ENCODE measurements at places on chromosomes 7 and 10.

DNA sequence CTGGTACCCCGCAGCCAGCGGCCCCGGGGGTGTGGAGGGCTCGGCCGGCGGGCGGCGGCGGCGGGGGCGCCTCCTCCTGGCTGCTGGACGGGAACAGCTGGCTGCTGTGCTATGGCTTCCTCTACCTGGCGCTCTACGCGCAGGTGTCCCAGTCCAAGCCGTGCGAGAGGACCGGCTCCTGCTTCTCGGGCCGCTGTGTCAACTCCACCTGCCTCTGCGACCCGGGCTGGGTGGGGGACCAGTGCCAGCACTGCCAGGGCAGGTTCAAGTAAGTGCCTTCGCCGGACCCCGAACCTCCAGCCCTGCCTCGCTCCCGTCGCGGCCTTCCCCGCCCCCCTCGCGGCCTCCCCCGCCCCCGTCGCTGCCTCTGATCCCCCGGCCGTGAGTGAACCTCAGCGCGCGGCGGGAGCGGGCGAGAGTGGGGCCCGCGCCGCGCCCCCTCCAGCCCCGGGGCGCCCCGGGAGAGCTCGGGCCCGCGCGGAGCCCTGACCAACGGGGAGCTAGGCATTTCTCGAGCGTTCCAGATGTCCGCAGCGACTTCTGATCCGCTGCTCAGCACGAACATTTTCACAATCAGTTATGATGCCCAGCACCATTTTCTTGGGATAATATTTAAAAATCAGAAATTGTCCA is 727 bp downstream of the ATRNL1 start:
- DNase-seq = no peak

GRCh38 chr7:47044625-47045024 is 537.3 kb downstream of the TNS3 start:
- DNase-seq = no peak

GRCh38 chr10:118907051-118907450 is 122.5 kb upstream of the NANOS1 start:
- no peak for DNase-seq

GRCh38 chr7:116500078-116500853 is 728 bp downstream of the CAV2 start:
- DNase-seq = peak; percentile 54

DNA sequence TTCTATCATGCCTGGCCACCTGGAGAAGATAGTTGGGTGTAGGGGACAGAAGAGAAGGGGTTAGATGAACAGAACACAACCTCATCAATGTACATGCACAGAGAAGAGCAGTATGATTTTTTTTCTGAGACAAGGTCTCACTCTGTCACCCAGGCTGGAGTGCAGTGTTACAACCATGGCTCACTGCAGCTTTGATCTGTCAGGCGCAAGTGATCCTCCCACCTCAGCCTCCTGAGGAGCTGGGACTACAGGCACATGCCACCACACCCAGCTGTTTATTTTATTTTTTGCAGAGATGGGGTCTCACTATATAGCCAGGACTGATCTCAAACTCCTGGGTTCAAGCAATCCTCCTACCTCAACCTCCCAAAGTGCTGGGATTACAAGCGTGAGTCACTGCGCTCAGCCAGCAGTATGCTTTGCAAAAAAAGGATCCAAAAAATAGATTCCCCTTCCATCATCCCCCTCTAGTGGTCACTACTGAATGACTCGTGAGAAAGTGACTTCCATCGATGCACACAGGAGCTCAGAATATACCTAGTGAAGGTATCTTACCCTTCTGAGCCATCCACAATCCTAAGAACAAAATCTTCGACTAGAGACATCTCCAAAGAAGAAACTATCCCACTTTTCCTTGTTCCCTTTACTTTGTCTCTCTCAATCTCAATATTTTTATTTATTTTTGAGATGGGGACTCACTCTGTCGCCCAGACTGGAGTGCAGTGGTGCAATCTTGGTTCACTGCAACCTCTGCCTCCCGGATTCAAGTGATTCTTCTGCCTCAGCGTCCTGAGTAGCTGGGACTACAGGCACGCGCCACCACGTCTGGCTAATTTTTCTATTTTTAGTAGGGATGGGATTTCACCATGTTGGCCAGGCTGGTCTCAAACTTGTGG is 21.0 kb downstream of the ZCWPW1 start:
- DNase-seq = peak; percentile 76

- DNase-seq = peak; percentile 30
Observed at GRCh38 chr7:12623885-12624498, 53.5 kb downstream of the SCIN start.

GRCh38 chr10:62594093-62594520 is 210.4 kb upstream of the ADO start:
- DNase-seq = peak; percentile 76

DNA sequence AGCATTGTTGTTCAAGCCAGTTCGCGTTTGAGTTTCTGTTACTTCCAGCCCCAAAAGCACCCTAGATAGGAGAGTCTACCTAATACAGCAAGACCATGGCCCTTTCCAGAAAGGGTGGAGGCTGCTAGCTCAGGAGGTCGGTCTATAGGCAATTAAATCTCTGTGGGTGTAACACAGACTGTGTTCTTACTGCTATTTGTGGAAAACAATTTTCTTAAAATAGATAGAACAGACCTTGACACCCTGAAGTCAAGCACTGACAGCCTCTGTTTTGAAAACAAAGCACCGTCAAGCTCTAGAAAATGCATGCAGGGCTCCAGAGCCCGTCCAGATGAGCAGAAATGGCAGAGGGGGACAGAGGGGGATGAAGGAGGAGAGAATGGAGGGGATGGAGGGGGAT is 156.6 kb downstream of the PRKAG2 start:
- no peak for DNase-seq

- peak; percentile 16 for DNase-seq
Observed at GRCh38 chr10:101609481-101609880, 21.4 kb downstream of the DPCD start.

DNA sequence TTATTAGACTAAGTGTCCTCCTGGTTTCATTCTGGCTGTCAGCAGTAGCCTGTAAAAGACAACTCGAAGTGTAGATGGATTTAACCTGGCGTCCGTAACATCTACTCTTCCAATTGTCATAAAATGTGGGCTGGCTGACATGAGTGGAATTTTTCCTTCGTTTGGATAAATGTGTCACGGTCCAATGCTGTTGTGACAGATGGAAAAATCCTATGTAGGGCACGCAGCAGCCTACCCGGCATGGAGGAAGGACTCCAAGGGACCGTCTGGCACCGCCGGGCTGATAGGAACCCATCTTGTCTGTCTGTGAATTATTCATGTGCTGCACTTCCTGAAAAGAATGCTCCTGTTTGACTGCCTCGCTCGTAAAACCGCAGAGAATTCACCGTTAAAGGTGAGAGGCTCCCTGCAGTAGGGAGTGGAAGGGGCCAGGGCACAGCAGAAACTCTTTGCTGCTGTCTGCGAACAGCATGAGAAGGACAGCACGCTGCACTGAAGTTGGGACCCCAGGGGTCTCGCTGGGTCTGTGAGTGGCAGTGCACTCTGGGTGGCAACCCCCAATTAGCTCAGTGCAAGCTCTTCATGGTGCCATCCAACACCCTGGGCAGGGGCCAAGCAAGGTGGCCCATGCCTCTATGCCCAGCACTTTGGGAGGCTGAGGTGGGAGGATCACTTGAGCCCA is 1.6 kb upstream of the ORAI2 start:
- no peak for DNase-seq

GRCh38 chr7:22667562-22668239 is 59.3 kb upstream of the IL6 start:
- DNase-seq = peak; percentile 69

DNA sequence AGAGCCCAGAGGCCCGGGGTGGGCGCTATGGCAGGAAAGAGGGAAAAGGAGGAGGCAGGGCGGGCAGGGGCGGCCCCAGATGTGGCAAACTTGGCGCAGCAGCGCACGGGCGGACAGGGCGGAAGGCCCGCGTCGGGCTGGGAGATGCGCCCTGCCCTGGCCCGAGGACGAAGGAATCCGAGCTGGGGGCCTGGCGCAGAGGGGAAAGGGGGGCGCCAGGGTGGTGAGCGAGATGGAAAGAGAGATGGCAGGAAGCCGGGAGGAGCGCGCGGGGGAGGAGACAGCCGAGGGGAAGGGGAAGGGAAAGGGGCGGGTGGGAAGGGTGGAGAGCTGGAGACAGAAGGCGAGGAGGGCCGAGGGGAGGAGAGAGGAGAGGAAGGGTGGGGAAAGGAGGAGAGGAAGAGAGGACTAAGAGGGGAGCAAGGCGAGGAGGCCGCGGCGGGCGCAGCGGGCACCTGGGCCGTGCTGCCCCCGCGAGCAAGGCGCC is at the start of gene MARVELD1:
Gene MARVELD1 (plus strand): TSS at position 392 of the 487 bp plus-strand sequence. CDS start 147 bp downstream, outside the sequence.
- peak; percentile 89 for DNase-seq

DNA sequence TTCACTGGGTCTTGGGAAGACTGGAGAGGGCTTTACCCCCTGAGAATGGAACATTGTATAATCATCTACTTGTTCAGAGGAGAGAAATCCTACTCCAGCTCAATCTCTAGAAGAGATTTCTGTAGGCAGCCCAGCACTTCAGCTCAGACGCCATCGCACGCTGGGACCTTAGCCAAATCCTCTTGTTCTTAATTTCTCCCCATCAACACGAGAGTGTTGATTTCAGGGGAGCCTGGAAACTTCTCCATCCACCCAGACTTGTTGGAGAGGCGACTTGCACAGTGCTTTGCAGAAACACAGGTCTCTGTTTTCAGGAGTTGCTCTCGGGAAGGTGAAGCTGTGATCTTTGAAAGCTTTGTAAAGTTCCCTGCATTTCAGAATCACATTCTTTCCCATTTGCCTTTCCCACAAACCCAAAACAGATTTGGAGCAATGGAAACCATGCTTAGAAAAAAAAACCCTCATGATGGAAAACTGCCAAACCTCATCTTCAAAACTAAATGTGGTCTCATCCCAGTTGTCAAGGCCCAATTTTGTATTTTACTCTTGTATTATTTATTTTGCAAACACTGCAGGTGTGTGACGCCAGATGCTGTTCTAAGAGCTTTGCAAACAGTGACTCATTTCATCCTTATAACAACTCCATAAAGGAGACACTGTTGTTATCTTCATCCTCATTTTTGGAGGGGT is 60.9 kb downstream of the CALML3 start:
- peak; percentile 86 for DNase-seq

DNA sequence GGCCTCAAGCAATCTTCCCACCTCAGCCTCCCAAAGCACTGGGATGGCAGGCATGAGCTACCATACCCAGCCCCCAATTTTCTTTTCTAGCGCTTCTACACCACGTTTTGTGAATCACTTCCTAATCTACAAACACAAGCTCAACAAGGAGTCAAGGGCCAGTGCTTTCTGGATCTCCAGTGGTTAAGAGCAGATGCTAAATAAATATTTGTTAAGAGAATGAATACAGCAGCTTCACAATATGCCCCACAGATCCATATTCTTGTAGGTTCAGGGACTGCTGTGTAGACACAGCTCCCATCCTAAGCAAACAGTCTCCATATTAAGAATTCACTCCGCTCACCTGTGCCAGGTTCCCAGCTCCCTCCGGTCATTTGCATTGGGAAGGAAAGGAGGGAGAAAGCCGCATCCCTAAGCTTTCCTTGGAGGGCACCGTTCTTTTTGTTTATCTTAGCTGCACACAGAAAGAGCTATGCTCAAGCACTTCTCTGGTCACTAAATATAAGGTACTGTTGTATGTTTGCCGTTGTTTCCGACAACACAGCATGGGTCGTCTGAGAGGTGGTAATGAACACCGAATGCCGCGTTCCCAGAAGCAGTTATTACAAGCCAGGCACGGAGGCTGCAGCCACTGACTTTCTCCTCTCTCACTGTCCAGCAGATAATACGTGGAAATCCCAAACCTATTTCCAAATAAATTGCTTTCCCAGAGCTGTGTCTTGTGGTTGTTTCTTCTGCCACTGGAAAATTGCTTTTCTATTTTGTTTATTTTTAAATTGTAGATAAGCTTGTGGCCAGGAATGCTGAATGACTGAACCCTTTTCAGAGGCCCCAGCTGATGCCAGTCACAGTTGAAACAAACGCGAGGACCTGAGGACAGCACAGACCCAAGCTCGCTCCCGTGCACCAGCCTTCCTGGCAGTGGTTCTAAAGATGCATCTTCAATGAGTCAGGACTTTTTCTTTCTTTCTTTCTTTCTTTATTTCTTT is 217.1 kb downstream of the PRPF18 start:
- no peak for DNase-seq

DNA sequence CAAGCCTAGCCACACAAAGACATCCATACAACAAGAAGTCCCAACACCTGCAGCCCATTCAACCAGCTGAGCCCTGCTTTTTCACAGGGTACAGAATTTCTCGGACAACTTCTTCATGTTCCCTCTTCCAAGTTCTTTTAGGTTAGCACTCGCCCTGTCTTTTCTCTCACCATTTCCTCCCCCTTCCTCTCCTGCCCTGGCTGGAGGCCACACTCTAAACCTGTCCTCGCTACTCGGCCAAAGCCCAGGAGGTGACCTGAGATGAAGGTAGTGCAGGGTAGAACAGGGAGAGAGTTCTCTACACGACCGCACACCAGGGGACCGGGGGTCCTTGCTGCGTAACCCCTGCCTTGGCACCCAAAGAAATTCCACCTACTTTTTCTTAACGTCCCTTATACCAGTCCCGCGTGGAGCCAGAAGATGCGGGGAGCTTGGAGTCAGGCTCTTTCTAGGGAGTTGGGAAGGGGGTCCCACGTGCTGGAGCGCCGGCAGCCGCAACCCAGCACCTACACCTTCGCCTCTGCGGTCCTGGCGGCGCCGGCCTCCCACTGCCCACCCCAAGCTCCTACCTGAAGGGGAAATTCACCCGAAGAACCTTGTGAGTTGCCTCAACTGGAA is 16.0 kb upstream of the DLX6 start:
- DNase-seq = no peak

GRCh38 chr7:112515989-112516388 is 35.2 kb downstream of the LSMEM1 start:
- no peak for DNase-seq

GRCh38 chr10:6144406-6145165 is 55.8 kb downstream of the RBM17 start:
- peak; percentile 75 for DNase-seq

- peak; percentile 17 for DNase-seq
Observed at GRCh38 chr10:97454330-97455036, 8.5 kb downstream of the ZDHHC16 start.

GRCh38 chr7:102425639-102426267 is 7.6 kb upstream of the ORAI2 start:
- DNase-seq = no peak

DNA sequence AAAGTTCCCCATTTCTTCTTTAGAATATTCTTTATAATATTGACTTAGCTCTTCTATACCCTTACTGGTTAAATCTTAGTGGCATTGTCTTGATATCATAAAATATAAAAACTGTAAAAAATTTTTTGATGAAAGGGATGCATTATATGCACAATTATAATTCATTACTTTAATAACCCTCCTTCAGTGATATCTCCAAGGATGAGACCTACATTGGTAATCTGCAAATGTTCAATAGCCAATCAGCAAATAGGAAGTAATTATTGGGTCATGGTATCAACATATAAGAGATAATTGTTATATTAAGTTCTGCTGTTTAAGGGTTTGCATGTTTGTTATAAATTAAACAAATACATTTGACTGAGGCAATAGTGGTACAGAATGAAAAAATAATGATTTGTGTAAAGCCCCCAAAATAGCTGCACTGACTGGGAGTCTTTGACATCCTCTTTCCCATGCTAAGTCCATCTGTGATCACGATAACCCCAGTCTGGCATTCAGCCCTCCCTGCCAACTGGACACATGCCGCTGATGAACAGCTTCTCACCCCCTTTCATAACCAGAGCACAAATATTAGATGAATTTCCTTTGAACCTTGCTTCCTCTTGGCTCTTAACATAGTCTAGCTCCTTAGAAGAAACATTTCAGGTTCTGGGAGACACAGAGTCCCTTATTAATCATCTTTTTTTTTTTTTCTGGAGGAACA is 169.5 kb downstream of the CPED1 start:
- DNase-seq = no peak

Measured in fibroblast of upper back skin (primary cell).